Ureter (tissue), 1 donor: ENCODE measurements at places on chromosomes 6 and 20.

- no peak for DNase-seq
Observed at GRCh38 chr20:48705240-48706115, 122.3 kb downstream of the PREX1 start.

DNA sequence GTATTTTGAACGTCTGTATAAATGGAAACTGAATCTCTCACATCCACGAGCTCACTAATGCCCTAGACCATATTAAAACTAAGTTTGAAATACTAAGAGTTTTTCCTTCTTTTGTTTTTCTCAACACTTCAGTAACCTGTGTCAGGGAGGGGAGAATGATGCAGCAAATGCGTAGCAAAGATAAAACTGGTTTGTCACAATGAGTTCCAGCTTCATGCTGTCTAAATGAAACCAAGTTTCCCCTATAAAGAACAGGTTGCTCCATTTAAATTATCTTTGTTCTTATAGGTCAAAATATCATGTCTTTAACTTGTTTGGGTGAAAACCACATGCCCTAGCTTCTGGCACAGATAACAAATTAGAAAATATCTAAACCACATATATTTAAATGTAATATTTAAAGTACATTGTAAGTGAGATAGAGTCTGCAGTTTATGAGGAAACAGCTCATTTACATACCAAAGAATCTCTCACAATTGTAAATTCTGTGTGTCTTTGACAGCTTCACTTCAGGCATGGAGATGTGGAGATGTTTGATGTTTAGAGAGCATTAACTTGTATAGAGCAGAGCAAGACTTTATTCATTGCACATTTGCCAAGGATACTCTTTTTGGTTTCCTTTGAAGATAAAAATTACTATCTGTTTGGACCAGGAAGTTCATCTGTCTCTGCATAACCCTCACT, 7.3 kb downstream of the TRDN start:
- no peak for DNase-seq

DNA sequence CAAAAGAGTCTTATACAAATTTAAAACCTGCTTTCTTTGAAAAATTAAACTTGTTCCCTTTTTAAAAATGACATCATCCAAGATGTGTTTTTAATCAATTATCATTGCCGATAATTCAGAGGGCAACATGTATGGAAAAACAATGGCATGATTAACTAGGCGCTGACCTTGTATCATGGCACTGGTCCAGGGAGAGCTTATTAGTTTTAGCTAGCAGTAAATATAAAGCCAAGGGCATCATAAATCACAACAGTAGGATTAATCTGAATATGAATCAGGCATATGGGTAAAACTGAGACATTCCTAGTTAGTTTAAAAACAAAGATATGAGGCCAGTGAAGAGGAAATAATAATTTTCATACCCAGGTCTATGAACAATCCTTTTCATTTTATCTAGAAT, 374.0 kb downstream of the HDGFL1 start:
- no peak for DNase-seq

DNA sequence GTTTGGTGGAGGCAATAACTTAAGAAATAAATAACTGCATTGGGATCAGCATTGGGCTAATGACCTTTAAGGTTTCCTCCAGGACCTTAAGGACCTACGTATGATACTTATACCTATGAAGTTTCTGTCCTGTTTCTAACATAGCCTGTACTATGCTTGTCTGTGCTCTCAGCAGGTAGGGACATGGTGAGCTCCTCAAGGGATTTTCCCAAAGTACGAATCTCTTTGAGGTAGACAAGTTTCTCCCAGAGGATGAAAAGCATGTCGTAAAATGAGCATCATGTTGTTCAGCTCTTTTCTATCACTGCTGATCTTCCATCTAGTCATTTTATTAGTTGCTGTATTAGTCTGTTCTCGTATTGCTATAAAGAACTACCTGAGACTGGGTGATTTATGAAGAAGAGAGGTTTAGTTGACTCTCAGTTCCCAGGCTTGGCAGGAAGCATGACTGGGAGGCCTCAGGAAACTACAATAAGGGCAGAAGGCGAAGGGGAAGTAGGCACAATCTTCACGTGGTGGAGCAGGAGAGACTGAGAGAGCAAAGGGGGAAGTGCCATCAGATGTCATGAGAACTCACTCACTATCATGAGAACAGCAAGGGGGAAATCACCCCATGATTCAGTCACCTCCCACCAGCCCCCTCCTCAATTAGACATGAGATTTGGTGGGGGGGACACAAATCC, 77.8 kb upstream of the TGM3 start:
- no peak for DNase-seq

DNA sequence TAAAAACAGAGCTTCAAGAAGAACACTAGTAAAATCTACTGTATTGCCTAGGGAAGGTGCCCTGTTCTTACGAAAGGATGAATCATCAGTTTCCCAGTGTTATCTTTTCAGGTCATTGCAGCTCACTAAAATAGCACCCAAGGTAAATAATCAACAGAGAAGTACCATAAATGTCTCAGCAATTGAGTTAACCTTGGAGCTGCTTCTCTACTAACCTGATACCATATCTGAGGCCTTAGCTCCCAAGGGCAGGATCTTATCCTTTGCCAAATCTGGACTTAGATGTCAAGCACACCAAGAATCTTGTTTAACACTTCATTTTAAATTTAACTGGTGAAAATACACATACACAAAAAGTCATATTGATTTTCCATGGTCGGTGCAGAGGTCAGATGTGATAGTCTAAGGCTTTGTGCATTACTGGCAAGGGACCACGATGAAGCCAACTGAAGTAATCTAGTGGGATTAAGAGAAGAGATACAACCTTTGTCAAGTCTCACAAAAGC, 81.5 kb downstream of the EDN1 start:
- no peak for DNase-seq

- DNase-seq = no peak
Observed at GRCh38 chr20:45209924-45210323, 3.1 kb downstream of the SEMG1 start.

DNA sequence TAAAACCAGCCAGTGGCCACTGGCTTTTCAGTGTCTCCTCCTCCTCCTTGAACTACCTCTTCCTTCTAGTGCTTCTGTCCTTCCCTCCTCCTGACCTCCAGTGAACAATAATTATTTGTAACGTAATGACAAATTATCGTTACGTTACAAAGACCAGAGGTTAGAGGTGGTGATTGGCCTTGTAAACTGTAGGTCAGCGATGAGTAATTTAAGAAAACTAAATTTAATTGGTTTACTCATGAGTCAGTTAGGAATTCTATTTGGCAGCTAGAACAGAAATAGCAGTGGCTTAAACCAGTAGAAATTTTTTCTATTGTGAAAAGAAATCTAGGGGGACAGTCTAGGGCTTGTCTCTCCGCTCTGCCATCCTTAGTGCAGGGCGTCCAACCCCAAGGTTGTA, 38.8 kb downstream of the PPARD start:
- DNase-seq = no peak

- DNase-seq = peak; percentile 68
Observed at GRCh38 chr6:166106076-166106686, 61.5 kb downstream of the TBXT start.

DNA sequence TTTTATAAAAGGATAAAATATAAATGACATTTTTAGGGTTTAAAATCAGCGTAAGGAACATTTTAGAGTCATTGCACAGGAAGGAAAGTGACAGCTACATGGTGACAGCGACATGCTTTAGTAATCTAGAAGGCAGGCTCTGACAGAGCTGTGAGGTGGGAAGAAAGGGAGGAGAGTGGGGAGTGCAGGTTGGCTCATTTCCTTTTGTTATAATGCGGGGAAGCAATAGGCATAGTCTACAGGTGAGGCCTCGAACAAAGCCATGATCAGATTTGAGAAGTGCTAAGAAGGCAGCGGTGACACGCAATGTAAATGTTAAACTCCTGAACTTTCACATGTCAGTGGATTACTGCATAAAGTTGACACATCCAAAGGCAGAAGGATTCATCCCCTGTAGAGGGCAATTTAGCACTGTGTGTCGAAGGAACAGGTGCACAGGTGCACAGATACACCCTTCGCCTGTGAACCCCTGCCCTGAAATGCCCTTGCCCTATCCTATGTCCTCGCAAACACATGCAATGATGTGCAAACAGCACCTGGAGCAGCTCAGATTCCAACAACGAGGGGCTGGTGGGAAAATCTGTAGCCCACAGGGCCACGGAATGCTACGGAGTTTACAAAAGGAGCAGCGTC, 32.4 kb upstream of the SMOC2 start:
- DNase-seq = no peak

- DNase-seq = no peak
Observed at GRCh38 chr6:35654883-35655282, 33.8 kb downstream of the FKBP5 start.

DNA sequence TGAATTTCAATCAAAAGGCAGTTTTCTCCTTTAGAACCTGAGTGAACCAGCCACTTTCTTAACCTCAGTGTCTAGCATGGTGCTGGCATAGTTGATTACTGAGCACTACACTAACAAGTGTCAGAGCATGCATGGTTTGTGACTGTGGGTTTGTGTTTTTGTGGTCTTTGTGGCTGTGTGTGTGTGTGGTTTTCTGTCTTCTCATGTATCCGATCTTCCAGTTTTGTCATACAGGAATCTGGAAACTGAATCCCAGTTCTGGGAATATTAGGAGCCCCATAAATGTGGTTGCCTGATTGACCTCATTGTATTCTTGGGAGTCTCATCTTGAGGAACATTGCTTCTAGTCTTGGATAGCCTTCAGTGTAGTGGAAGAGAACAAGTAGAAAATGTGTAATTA, 73.7 kb downstream of the ESR1 start:
- DNase-seq = no peak

- DNase-seq = no peak
Observed at GRCh38 chr6:13892017-13892645, 32.6 kb upstream of the RNF182 start.

GRCh38 chr6:99868074-99868702, 125.8 kb downstream of the MCHR2 start:
- peak; percentile 72 for DNase-seq

DNA sequence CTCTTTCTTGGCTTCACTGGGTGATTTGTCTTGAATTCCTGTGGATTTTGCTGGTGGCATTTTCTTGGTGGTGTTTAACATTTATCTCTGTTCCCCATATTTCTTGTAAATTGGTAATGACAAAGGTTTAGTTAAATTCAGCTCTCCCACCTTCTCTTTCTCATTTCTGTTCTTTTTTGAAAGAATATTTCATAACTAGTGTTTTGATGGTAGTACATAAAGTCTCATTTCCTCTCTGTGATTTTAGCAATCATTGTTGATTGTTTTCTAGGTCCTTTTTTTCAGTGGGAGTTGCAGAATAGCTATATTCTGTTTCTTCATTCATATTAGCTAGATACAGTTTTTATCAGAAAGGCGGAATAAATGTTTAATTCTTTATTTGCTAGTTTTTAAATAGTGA, 73.1 kb downstream of the QKI start:
- DNase-seq = no peak

GRCh38 chr6:142958343-142958742, 13.4 kb upstream of the HIVEP2 start:
- no peak for DNase-seq

- no peak for DNase-seq
Observed at GRCh38 chr6:36120018-36120417, 10.3 kb upstream of the MAPK13 start.

- no peak for DNase-seq
Observed at GRCh38 chr6:13307508-13307995, 20.8 kb downstream of the TBC1D7 start.

DNA sequence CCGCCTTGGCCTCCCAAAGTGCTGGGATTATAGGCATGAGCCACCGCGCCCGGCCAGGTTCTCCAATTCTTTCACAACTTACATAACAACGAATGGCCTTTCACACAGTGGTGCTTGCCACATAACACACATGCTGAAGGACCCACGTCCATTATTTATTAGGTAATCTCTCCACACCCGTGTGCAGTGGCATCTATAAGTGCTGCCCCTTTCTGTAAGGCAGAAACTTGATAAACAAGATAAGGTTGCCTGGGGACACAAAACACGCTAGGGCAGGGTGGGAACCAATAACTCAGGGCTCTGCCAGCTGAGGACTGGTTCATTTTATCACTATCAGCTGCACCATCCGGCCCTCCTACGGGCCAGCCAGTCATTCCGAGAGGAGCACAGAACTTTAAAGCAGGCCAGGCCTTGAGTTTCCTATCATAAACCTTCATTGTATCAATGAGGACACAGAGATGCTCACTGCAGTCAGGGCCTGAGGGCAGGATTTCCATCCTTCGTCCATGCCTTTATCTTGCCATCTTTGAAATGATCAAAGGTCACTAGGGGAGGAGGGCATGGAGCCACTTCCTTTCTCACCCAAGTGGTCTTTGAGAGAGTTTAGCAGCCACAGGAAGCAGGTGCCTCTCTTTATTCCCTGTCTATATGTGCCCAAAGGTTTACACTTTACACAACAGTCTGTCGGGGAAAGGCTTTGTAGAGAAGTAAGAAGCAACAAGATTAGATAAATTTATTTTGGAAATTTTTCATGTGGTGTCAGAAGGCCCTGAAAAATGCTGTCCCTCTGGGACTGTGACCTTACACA, 37.6 kb downstream of the GPLD1 start:
- peak; percentile 64 for DNase-seq

DNA sequence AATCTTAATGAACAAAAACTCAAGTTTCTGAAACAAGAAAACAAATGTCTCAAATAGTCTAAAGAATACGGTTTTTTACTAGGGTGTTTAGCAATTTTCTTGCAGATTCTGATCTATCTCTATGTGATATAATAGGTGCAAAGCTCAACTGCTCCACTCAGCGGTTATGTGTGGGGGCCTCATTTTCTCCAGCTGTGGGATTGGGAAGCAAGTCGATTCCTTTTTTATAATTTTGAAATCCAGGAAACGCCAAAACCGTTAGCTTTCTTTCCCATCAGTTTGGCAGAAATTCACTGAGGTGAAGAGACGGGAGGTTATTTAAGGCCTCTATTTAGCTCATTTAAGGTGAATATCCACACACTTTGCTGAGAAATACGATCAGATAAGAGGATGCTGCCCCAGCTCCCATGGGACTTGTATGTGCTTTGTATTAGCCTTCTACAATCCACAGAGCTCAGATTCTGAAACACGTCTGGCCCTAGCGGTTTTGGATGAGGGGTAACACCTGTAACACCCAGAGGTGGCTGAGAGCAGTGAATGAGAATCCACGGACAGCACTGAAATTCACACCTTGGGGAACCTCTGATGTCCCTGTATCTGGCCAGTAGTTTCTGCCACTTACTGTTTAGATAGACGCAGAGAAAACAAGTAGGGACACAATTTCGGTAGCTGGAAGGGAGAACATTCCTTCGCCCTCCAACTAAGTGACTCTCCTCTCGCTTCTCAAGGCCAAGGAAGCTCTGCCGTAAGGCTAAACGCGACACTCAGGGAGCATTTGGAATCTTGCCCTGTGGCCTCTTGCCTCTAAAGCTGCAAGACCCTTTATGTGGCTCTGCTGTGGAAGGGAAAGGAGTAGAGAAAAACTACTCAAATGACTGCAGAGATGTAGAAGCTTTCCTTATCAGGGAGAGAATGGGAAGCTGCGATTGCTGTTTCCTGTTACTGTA, 6.5 kb upstream of the BCAS4 start:
- DNase-seq = peak; percentile 61

GRCh38 chr20:61980647-61981583, 84.8 kb downstream of the TAF4 start:
- no peak for DNase-seq

- no peak for DNase-seq
Observed at GRCh38 chr20:48541581-48542071, 286.2 kb downstream of the PREX1 start.

GRCh38 chr20:45064812-45065211, 36.1 kb downstream of the KCNS1 start:
- no peak for DNase-seq
